ENCODE measurements at places on chromosomes 1 and 21.

- DNase-seq, result no peak
These were observed 36.0 kb upstream of the LPAR3 start for GRCh38 chr1:84928979-84929378.

- DNase-seq, result no peak
These were observed 74.3 kb upstream of the SIPA1L2 start for GRCh38 chr1:232704256-232704655.

- no peak for DNase-seq
These were observed 721.3 kb upstream of the NCAM2 start for GRCh38 chr21:20276954-20277353.

DNA sequence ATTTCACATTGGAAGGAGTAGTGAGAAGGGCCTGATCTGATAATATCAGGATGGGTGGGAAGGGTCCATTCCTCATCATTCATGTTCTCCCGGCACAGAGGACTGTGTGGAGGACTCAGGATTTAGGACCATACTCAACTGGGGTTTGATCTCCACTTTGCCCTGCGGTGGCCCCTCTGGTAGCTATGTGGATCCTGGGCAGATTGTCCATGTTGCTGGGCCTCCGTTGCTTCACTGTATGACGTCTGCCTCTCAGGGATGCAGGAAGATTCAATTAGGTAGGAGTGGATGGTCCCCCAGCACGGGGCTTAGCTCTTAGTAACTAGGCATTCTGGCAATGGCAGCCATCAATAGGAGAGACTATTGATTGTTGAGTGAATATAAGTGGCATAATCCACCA is 2.3 kb downstream of the ETS2 start:
- no peak for DNase-seq

- DNase-seq, result no peak
These were observed 10.4 kb upstream of the BCAR3 start for GRCh38 chr1:93692026-93692425.

All from stimulated activated CD8-positive, alpha-beta memory T cell treated with anti-CD3 and anti-CD28 coated beads, Interleukin-2, amount 100 ng/mL, for 48 hours (primary cell).